ENCODE measurements at places on chromosomes 2 and 18. TPM values are rescaled to one million over a fixed set of nuclear protein-coding genes. Genes with fewer than 3 reads are reported as not detected.

The FBXO15 gene
- total RNA-seq = 1.1 TPM

The STARD6 gene
- total RNA-seq = not detected

The LAMA3 gene
- 30.5 TPM for total RNA-seq

The IL36B gene
- total RNA-seq = not detected

The IL1B gene
- 1.7 TPM for total RNA-seq

The KCNJ3 gene
- 0.22 TPM for total RNA-seq

The ATP8B1 gene
- total RNA-seq = 46.1 TPM

The KRTCAP3 gene
- total RNA-seq = not detected

The VAMP8 gene
- 0.12 TPM for total RNA-seq

The C2orf69 gene
- 13.4 TPM for total RNA-seq

The GPN1 gene
- total RNA-seq = 55.4 TPM

The PSTPIP2 gene
- total RNA-seq = 3.1 TPM

The PIEZO2 gene
- total RNA-seq = 0.12 TPM

The KIDINS220 gene
- 115 TPM for total RNA-seq

The TMEM37 gene
- total RNA-seq = not detected

The LCLAT1 gene
- total RNA-seq = 24.5 TPM

The TFCP2L1 gene
- total RNA-seq = under 0.01 TPM
